EL (cell line): ENCODE measurements at places on chromosomes 16 and 17.

- DNase-seq: peak; percentile 53
Observed at GRCh38 chr17:56679115-56679776, 85.7 kb downstream of the NOG start.

GRCh38 chr17:27755706-27756466 lies 44.4 kb downstream of the NOS2 start:
- no peak for DNase-seq

DNA sequence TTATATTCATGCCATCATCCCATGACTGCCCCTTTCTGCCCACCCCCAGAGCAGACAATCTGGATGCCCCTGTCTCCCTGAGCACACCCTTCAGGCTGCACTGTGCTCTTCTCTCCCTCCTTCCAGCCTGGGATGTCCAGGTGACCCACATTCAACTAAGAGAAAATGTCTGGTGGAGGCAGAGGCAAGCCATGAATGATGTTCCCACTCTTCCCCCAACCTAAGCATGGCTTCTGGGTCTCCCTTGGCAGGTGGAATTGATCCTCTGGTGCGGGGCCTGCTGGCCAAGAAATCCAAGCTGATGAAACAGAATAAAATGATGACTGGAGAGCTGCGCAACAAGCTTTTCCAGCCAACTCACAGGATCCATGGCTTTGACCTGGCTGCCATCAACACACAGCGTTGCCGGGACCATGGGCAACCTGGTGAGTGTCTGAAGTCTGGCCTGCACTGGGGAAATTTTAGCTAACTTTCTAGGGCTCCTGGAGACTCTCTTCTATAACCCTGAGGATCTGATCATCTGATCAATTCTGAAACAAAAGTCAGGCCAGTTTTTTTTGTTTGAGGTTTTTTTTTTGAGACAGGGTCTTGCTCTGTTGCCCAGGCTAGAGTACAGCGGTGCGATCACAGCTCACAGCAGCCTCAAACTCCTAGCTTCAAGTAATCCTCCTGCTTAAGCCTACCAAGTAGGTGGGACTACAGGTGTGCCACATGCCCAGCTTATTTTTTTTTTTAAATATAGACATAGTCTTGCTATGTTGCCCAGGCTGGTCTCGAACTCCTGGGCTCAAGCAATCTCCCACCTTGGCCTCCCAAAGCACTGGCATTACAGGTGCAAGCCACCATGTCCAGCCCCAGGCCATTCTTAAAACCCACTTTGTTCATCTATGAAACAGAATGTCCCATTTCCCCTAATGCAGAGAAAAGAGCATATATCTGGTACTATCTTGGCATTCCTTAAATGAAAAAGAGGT lies 14.5 kb downstream of the MPO start:
- no peak for DNase-seq

DNA sequence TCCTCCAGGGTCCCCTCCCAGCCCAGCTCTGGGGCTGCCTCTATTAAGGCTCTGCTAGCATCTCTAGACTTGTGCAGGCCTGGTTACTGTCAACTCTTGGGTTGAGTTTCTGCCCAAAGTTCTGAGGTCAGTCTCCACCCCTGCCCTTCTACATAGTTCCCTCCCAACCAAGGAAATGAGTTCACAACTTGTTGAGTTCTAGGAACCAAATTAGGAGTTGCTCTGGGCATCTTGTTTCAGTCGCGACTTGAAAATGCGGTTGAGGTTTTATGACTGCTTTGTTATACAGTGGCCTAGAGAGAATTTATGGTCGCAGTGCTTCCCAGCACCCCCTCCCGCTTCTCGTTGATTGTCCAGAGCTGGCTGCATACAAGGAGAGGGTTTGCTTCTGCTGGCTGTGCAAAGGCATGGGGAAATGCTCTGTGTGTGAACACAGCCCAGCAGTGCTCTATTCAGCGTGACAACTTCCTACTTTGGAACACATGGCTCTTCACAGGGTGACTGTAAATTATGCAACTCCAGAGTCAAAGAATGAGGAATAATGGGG lies 20.2 kb downstream of the GNAO1 start:
- DNase-seq: peak; percentile 93

- peak; percentile 77 for DNase-seq
Observed at GRCh38 chr17:44865231-44865660, 17.6 kb downstream of the HIGD1B start.

DNA sequence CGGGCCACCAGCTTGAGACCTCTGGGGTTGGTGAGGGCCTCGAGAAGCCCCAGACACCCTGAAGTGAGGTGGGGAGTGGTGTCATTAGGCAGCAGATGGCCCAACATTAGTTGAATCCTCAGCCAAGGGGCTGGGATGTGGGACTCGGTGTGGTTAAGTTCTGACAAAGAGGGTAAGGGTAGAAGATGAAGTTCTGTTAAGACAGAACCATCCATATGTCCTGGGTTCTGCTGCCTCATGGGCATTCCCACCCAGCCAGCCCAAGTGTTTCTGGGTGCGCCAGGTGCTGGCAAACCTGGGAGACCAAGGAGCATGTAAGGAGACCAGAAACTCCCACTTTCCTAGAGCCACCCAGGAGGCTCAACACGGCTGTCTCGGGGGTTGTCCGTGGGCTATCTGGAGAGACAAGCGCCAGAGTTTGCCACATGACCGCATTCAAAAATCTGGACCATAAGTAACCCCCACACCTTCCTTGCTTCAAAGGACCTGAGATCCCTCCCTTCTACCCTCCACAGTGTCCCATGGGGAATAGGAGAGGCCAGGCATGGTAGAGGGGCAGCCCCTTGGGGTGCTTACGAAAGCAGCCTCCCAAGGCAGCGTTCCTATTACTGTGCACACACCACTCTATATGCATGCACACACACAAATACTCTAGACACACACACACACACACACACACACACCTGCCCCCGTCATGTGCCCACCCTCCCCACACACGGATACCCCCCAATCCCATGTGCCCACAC lies 128.7 kb downstream of the C16orf78 start:
- DNase-seq: no peak
